ENCODE measurements at places on chromosomes 7 and 10.

DNA sequence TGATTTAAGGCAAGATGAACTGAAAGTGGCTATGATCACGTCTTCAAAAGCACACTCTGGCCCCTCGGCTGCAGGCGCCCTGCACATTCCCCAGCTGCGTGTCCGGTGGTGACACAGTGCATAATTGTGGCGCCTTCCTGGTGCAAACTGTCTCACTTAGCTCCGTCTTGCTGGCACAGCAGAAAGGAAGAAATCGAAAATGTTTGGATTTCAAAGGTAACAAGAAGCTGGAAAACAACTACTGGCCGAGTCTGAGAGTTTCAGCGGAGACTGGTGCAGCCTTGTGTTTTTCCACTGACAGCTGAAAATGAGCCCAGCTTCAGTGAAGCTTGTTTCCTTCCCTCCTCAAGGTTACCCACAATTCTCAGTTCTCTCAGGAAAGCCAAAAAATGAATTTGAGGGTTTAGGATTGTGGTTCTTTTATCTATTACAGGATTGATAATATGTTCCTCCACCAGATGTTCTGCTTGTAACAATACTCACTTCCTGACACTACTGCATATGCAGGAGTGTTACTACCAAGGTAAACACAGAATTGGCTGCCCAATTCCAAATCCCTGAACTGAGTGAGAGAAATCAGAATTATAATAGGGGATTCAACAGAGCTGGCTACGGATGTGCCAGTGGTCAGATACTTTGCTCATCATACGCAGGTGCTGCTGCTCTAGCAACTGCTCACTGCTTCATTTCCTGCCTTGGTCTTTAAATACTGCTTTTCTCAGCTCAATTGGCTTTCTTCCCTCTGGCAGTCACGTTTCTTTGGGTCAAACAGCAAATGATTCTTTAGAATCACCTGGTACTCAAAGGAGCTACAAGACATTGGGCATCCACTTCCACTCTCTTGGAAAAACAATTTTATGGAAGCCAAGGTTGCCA, 63.7 kb downstream of the TRUB1 start:
- peak; percentile 30 for DNase-seq

DNA sequence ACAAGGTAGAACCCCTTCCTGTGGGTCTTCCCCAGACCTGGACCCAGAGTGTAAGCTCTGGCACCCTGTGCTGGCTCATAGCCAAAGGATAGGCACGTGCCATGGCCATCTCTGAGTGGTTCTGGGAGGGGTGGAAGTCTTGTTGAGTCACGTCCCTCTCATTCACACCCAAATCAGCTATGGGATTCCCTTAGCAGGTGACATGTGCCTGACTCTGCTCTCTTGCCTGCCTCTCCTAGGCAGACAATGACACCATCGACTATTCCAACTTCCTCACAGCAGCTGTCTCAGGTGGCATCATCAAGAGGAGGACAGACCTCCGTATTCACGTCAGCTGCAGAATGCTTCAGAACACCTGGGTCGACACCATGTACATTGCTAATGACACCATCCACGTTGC, 59.8 kb downstream of the C10orf120 start:
- DNase-seq: no peak

- no peak for DNase-seq
These were observed 194.9 kb downstream of the SDK1 start for GRCh38 chr7:3495954-3496353.

DNA sequence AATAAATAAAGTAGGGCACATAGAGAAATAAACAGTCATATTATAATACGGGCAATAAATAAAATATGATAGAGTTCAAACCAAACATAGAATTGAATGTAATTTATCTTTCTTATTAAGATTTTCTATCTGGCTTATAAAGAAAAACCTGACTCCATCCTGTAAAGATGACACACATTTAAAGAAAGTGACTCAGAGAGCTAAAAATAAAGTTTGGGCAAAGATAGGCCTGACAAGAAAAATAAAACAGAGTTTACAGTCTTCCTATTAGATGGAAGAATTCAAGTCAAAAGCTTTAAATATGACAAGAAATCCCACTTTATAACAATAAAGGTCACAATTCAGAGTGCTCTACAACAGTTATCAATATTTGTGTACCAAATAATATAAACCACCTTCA, 580.6 kb downstream of the PHTF2 start:
- no peak for DNase-seq

DNA sequence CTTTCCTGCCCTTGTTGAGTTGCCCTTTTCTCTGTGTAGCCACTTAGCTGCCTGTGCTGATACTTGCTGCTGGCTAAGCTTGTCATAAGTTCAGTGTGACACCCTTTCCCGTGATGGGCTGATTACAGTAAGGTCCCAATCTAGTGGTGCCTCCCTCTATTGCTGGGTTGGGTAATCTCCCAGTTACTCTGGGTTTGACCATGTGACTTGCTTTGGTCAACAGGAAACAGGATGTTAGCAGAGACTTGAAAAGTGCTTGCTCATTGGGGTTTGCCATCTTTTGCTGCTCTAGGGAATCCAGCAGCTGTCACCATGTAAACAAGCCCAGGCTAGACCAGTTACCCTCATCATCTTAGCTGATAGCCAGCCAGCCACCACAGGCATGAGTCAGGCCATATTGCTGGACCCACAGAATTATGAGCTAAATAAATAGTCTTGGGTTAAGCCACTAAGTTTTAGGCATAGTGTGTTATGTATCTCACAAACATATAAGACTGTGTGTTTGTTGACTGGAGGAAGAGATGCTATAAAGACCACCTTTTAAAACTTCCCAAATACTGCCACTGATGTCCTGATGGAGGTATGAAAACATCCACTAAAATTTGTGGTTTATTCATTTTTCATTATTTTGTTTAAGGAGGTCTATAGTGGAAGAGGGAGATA, 4.0 kb upstream of the LEP start:
- no peak for DNase-seq

- DNase-seq: no peak
These were observed 8.1 kb downstream of the TRPV5 start for GRCh38 chr7:142925413-142925812.

DNA sequence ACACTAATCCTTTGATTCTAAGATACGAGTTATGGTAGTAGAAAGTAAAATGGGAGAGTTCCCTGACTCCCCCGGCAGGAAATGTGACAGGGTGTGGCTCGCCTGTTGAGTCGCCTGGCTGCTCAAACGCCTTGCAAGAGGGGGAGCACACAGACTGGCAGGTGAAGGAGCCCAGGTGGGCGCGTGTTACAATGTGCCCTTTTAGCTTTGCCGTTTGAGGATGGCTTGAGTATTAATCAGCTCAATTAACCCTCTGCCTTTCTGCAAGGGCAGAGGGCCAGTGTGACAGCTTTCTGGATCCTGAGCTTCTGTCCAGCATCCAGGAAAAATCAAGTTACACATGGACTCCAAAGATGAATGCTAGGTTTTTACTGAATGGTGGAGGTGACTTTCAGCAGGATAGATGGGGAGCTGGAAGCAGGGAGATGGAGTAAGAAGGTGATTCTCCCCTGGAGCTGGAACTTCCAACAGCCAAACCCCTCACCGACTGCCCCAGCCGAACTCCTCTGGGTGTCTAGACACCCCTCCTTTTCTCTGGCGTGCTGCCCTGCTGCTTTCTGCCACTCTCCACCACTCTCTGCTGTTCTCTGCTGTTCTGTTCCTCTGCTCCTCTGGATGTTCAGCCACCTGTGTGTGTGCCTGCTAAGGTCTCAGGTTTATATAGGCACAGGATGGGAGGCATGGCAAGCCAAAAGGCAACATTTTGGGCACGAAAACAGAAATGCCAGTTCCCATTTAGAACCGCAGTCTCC, 548.8 kb upstream of the KCND2 start:
- no peak for DNase-seq

DNA sequence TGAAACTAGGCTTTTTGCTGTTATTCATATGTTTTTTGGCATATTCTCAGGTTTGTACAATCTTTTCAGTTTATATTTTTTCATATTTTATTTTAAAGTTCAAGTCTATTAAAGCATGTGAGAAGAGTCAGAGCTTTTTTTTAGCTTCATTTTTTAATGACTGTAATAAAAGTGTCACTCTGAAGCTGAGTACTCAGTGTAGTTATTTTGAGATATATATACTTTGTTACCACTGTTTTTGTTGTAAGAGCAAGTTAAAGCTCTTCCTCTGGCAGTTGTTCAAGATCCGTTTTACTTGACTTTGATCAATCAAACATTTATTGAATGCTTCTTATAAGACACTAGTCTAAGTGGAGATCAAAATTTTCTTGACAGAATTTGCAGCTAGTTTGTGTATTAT, 37.5 kb downstream of the CASD1 start:
- DNase-seq: no peak

DNA sequence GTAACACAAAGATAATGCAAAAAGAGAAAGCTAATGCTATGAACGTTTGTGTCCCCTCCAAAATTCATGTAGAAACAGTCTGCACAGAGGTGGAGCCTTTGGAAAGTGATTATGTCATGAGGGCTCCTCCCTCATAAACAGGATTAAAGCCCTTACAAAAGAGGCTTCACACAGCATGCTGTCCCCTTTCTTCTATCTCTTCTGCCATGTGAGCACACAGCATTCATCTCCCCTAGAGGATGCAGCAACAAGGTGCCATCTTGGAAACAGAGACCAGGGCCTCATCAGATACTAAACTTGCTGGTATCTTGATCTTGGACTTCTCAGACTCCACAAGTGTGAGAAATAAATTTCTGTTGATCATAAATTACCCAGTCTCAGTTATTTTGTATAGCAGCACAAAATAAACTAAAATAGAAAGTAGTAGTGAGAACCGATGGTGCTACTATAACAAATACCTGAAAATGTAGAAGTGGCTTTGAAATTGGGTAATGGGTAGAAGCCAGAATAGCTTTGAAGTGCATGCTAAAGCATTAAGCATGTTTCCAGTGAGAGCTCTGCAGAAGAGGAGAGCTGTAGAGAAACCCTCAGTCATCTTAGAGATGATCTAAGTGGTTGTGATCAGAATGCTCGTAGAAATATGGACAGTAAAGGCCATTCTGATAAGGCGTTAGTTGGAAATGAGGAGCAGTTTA, 108.7 kb downstream of the DNAJC1 start:
- no peak for DNase-seq
